Activated CD8-positive, alpha-beta memory T cell treated with anti-CD3 and anti-CD28 coated beads, Interleukin-2, amount 10 ng/mL, durations not matched to agents 7 days and 5 days (primary cell): ENCODE measurements at places on chromosomes 11 and 22. TPM values are rescaled to one million over a fixed set of nuclear protein-coding genes. Genes with fewer than 3 reads are reported as not detected.

DNA sequence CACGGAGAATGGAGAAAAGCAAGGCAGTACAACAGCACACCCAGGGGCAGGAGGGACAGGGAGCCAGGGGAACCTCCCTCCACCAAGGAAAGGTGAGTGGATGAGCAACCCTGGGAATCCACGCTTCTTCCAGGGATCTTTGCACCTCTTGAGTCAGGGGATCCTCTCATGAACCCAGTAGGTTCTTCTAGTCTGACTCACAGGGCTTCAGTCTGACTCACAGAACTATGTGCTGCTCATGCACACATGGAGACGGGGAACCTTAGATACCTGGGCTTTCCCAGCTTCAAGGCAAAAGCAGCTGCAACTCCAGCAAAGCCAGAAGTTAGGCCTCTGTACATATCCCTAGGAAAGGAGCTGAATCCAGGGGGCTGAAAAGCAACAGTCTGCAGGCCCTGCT is 1021.4 kb upstream of the TENM4 start:
- DNase-seq, result no peak

DNA sequence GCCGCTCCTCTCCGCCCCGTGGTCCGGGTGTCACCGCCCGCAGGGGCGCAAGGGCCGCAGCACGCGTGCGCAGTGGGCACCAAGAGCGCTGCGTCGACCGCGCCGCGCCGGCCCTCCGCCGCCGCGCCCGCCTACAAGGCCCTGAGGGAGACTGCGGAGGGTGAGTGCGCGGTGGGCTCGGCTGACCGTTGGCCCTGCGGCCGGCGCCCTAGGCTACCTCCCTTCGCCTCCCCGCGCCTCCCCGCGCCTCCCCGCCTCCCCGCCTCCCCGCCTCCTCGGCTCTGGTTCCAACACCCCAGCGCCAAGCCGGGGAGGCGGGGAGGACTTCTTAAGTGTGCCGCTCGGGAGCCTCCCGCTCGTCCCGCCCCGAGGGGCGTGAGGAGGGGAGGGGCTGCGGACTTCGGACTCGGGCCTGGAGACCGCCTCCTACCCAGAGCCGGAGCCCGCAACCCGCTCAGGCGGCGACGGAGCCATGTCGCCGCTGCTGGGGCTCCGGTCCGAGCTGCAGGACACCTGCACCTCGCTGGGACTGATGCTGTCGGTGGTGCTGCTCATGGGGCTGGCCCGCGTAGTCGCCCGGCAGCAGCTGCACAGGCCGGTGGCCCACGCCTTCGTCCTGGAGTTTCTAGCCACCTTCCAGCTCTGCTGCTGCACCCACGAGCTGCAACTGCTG is at the start of gene AQP11:
Gene AQP11 (plus strand): TSS at position 433 of the 673 bp plus-strand sequence. CDS start 40 bp downstream, at position 473.
- DNase-seq, result peak; percentile 71

DNA sequence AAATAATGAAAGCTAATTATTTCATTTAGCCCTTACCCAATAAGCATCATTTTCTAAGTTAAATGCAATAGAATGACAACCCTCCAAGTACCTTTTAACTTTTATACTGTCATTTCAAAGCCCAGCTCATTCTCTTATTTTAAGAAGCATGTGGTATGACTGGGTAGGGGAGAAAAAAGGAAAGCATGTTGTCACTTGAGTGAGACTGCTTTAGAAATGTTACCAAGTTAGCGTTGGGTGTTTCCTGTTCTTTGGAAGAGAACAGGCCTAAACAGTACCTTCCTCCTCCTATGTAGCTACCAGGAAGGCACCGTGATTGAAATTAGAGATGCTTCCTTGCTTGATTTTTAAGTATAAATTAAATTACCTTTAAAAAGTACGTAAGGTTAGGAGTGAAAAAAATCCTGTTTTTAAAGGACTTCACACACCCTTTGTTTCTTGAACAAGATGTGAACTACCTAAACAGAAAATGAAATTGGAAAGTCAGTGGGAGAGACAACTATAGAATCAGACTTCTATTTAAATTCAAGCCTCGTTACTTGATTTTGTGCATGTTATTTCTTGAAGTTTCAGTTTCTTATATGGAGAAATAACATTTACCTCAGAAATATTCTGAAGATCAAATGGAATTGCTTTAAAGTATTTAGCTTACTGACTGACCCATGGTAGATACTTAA is 741 bp upstream of the CNTF start:
- no peak for DNase-seq

DNA sequence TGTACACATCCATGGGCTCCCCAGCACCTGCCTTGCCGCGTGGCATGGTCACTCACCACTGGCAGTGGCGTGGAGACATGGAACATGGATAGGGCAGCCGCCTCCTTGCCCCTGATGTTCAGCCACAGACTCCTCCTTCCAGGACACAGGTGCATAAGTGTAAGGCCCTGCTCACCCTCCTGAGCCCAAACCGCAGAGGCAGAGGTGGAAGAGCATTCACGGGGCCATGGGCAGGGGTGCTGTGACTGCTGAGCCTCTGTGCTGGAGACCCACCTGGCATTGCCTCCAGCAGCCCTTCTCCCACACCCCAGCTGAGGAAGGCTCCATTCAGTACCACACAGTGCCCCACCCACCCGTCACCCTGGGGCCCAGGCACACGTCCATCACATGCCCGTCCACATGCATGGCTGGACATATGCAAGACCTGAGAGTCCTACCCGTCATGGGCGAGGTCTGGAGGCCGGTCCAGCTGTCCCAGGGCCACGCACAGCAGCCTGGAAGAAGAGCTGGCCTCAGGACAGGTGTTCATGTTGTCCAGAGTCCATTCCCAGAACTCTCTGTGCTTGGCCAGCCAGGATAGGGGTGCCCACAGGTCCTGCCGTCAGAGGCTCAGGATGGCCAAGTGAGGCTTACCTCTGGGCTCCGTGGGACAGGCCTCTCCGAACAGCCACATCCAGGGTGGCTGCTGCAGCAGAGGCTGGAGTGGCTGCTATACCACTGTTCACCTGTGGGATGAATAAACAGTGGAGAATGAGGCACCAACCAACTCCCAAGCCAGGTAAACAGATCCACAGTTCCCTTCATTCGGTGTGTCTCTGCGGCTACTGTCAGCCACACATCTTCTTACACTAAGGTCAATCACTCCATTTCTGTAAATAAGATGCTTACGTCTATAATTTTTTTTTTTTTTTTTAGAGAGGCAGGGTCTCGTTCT is 1.7 kb upstream of the TUBGCP6 start:
- DNase-seq, result no peak

GRCh38 chr22:42544686-42545085 is 9.1 kb upstream of the SERHL2 start:
- no peak for DNase-seq

DNA sequence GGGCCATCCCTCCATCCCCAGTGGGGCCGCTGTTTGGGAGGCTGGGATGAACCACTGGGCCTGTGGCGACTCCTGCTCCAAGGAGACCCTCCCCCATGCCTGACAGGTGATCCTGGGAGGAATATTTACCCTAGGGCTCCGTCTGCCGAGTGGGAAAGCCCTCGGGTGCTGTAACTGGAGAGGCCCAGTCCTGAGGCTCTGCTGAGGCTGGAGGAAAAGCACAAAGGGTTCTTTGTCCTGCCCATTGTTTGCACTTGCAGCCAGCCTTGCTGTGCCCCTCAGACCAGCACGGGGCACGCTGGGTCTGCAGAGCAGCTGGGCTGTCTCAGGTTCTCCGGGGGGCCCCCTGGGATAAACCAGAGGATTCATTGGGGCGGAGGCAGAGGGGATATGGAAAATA is 321.1 kb downstream of the MN1 start:
- no peak for DNase-seq

GRCh38 chr11:66530927-66531709 is 14.7 kb downstream of the ZDHHC24 start:
- no peak for DNase-seq

DNA sequence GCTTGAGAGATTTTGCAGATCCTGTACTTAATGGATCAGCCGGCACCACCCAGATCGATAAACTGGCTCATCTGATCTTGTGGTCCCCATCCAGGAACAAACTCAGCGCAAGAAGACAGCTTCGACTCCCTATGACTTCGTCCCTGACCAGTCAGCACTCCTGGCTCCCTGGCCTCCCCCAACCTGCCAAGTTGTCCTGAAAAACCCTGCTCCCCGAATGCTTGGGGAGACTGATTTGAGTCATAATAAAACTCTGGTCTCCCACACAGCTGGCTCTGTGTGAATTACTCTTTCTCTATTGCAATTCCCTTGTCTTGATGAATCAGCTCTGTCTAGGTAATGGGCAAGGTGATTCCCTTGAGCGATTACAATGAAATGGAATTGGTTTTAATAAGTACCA is 29.5 kb downstream of the OR2AG2 start:
- peak; percentile 53 for DNase-seq

GRCh38 chr11:114326151-114326550 is 30.0 kb downstream of the NNMT start:
- no peak for DNase-seq

GRCh38 chr11:104858882-104859775 is 39.1 kb downstream of the CASP12 start:
- DNase-seq, result no peak

GRCh38 chr11:73314117-73314961 is 6.3 kb downstream of the ARHGEF17 start:
- DNase-seq, result no peak

GRCh38 chr11:76625472-76626186 is 44.9 kb downstream of the LRRC32 start:
- no peak for DNase-seq

DNA sequence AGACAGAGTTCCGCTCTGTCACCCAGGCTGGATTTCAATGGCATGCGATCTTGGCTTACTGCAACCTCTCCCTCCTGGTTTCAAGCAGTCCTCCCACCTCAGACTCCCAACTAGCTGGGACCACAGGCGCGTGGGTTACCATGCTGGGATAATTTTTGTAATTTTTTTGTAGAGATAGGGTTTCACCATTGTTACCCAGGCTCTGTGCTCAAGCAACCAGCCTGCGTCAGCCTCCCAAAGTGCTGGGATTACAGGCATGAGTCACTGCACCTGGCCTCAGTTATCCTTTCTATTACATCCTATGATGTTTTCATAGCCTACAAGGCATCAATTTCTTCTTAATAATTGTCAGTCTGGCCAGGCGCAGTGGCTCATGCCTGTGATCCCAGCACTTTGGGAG is 36.5 kb downstream of the LRRC74B start:
- no peak for DNase-seq

- DNase-seq, result peak; percentile 23
Observed at GRCh38 chr22:46853191-46853590, 90.7 kb downstream of the TBC1D22A start.

DNA sequence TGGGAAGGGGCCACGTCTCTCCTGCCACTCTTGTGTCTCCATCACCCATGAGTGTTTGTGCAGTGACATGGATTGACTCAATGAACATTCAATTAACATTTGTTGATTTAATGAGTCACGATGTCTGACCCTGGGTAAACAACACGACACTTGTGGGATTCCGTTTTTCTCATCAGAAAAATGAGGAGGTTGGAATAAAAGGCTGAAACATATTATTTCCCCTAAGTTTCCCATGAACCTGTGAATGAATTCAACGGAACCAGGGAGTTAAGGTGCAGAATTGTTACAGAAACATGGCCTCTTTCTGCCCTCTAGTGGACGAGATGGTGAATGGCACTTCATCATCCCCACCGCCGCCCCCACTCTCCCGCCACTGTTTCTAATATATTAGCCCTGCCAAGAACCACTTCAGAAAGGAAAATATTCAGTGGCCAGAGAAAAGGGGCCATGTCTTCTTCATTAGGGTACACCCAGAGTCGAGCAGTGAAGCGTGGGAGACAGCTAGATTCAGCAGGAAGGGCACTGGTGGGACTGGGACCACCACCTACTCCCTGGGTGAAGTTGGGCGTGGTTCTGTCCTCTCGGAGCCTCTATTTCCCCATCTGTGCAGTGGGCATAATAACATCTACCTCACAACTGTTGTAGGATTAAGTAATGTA is 46.3 kb upstream of the SYT13 start:
- no peak for DNase-seq

DNA sequence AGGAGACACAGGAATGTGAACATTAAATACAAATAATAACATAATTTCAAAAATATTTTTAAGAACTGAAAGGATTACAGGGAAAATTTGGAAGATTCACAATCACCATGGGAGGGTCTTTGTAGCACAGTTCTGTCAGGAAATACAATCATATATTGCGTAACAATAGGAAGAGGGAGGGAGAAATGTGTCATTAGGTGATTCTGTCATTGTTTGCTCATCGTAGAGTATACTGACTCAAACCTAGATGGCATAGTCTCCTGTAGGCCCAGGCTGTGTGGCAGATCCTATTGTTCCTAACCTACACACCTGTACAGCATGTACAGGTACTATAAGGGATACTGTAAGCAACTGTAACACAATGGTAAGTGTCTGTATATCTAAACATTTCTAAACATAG is 330.4 kb downstream of the BRD1 start:
- DNase-seq, result no peak

DNA sequence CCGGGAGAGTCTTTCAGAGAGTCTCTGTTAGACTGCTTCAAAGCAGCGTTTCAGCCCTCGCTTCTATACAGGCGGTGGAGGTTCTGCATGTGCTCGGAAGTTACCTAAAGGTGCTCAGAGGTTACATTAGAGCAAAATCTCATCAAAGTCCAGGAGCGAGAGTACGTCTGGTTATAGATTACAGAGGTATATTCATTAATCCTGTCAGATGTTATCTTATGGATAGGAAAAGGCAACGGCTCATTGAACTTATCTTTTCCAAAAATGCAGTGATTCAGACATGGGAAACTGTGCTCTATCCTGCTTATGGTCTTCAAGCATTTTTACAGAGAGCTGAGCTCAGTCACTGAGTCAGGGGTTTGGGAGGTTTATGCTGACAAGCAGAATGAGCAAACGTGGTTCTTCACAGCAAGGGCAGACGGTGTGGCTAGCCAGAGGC is 9.1 kb upstream of the ZBED5 start:
- no peak for DNase-seq

- DNase-seq, result no peak
Observed at GRCh38 chr11:74297484-74297883, 14.0 kb downstream of the P4HA3 start.

DNA sequence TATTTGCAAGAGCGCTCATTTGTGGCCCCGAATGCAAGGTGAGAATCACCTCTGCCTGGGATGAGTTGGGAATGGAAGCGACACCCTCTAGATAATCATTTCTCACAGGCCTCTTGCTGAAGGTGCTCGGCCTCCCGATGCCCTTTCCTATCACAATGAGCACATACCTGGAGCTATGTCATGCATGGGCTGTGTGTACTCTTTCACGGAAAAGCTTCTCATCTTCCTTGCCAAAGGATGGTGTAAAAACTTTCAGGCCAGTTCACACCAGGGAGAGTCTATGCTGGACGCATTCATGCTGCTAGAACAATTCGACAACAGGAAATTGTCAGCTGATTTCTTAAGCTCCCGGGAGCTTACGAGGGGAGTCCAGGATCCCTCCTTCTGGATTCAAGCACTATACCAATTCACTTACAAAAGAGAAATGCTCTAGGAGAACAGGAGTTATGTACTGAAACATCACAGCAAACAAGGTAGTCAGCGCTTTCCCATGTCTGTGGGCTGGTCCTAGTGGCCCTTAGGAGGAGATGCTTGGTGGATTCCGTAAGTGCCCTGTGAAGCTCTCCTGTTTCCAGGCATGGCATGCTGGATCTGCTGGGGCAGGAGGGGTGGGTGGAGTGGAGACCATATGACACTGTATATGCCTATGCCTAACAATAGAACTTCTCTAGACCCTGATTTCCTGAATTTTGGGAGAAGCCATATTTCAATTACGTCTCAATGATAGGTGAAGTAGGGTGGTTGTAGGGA is 53.1 kb upstream of the B3GAT1 start:
- no peak for DNase-seq

The JAML gene
- 142 TPM for total RNA-seq

The MIOX gene
- total RNA-seq, result 0.23 TPM

The KIAA1671 gene
- total RNA-seq, result 20.1 TPM

The SCGB2A2 gene
- not detected for total RNA-seq

The PLXNB2 gene
- total RNA-seq, result 26.6 TPM

The CHRDL2 gene
- not detected for total RNA-seq
